ENCODE measurements at places on chromosomes 12 and 14.

GRCh38 chr14:64235652-64236640, 58.2 kb downstream of the ESR2 start:
- DNase-seq: no peak

GRCh38 chr12:55757701-55758100, 14.8 kb downstream of the GDF11 start:
- DNase-seq: no peak

DNA sequence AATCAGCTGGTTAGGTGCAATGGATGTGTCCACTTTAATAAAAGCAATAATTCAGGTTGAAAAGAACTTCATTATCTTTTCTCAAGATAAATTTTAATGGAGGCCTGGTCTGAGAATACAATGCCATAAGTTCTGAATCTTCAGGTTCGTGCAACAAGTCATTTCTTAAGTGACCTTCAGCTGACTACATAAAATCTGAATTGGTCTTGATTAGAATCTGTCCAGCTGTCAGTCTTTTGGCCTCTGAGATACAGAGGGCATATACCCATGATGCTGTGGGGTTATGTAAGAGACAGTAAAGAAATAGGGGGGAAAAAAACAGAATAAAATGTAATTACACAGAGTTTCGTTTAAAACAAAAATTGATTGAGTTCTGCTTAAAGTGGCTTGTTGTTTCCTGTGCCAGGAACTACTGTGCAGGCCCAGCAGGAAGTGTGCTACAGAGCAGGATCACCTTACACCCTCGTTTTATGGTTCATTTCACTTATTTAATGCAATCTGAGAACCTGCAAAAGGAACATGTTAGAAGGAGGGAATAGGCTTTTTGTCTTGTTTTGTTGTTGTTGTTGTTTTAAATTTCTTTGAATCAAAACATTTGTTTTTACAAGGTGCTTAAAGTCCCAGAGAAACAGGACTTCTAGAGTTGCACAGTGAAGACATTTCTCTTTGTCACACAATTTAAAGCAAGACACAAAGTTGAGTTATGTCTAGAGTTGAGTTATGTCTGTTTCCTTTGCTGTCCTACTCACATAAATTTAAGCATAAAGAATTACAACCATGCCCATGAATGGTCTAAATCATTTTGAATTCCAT, 64.2 kb downstream of the LGR5 start:
- no peak for DNase-seq

GRCh38 chr14:61495809-61496208, 174.4 kb downstream of the PRKCH start:
- DNase-seq: no peak

GRCh38 chr14:93234798-93235197, 27.7 kb downstream of the UBR7 start:
- no peak for DNase-seq

- DNase-seq: no peak
Observed at GRCh38 chr12:90327793-90328743, 619.4 kb upstream of the ATP2B1 start.

DNA sequence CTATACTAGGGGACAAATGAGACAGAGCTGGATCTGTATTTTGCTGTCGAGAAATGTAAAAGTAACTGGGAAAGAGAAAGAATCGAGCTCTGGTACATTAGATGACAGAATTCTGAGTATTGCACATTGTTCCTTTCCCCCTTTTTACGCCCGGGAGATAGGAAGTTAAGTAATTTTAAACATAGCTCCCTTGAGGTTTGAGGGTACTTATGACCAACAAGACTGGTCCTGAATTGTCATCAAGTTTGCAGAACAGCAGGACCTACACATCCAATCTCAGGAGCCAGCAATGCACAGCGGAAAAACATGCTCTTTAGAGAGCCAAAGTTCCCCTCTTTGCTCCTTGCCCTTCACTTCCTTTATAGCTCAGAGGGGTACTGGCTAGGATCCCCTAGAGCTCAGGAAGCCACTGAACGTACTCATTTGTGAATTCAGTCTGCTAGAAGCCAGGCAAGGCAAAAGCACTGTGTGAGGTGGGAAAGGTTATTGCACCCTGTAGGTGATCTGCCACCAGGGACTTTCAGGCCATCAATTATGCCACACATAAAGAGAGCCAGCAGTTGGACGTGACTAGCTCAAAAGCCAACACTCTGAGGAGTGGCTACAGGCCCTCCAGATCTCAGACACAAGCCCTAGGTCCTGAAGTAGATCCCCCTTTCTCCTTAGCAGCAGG, 333.8 kb downstream of the KCNH5 start:
- no peak for DNase-seq

DNA sequence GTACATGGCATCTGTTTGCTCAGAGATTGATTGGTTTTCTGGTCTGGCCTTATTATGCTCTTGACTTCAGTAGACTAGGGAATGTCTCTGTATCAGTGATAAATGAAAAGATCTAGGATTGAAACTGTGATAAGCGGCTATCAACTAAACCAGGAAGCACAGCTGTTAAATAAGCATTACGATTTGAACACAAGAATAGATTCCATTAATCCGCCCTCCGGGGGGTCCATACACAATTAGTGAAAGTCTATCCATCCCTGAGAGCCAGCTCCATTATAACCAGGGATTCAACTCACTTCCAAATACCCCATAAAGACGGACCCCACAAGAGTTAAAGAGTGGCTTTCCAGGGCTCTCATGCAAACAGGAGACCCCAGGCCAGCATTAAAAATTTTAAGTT, 279.0 kb downstream of the GRIN2B start:
- DNase-seq: no peak

DNA sequence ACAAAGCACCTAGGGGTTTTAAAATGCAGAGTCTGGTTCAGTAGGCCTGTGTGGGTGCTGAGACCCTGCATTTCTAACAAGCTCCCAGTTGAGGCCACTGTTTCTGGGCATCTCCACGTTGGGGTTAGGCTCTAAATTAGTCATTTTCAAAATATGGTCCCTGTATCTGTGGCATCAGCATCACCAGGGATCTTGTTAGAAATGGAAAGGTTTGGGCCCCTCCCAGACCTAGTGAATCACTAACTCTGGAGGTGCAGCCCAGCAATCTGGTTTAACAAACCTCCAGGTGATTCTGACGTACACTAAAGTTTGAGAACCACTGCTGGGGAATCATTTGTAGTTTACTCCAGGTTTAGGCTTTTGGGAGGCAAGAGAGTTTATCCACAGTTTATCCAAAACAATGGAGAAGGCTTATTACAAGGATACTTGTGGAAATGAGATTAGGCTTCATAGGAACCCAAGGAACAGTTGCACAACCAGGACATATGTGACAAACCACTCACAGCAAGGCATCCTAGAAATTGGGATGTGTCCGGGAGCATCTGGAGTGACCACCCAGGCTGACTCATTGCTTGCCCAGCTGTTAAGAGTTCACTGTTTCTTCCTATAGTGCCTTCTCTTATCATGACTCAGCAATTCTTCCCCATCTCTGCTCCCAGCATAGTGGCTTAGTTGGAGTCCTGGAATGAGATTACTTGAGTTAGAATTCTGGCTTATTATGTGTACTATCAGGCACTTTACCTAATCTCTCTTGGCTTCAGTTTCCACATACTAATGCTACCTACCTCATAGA, 71.6 kb upstream of the STXBP6 start:
- DNase-seq: no peak

- DNase-seq: no peak
Observed at GRCh38 chr14:90569606-90570387, 173.0 kb downstream of the CALM1 start.

DNA sequence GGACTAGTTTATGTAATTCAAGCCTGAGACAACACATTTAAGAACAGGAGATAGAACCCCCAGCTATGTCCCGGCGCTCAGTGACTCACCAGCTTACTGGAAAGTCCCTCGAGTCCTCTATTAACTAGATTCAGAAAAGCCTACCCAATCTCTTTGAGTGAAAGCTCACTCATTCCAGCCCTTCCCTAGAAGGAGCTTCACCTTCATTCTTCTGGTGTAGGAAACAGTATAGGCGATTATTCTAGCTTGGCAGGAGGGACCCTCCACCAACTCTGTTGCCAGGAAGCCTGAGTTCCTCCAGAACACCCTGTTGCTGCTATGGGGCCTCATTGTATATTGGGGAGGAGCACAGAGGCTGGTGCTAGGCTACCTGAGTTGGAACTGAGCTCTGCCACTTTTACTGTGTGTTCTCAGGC, 57.2 kb upstream of the AEBP2 start:
- DNase-seq: no peak

DNA sequence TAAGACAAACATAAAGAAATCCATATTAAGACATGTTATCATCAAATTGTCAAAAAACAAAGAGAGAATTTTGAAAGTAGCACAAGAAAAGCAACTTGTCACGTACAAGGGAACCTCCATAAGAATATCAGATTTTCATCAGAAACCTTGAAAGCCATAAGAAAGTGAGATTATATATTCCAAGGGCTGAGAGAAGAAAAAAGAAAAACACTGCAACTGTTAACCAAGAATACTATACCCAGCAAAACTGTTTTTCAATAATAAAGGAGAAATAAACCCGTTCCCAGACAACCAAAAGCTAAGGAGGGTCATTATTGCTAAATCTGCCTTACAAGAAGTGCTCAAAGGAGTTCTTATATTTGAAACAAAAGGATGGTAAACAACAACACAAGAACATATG, 94.7 kb upstream of the TSPAN8 start:
- no peak for DNase-seq
